ENCODE measurements at places on chromosomes 2 and 18. TPM values are rescaled to one million over a fixed set of nuclear protein-coding genes. Genes with fewer than 3 reads are reported as not detected.

The ANKRD62 gene
- polyA plus RNA-seq, result not detected

DNA sequence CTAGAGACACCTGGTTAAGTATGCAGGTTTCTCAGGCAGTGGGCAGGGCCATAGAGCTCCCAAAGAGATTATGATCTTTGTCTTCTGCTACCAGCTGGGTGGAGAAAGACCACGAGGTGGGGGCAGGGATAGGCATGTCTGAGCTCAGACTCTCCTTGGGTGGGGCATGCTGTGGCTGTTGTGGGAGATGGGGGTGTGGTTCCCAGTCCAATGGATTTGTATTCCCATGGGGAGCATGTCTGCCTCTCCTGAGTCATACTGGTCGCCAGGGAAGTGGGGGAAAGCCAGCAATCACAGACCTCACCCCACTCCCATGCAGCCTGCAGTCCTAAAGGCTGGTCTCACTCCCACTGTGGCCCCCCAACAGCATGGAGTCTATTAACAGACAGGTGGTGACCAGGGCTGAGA, 31.4 kb upstream of the RHOB start:
- no peak overlapping the region for H3K4me3 ChIP-seq
- H3K27ac ChIP-seq, result no peak overlapping the region
- H3K27me3 ChIP-seq, result no peaks in the 10 kb centered on the region
- H3K36me3 ChIP-seq, result no peaks in the 10 kb centered on the region

DNA sequence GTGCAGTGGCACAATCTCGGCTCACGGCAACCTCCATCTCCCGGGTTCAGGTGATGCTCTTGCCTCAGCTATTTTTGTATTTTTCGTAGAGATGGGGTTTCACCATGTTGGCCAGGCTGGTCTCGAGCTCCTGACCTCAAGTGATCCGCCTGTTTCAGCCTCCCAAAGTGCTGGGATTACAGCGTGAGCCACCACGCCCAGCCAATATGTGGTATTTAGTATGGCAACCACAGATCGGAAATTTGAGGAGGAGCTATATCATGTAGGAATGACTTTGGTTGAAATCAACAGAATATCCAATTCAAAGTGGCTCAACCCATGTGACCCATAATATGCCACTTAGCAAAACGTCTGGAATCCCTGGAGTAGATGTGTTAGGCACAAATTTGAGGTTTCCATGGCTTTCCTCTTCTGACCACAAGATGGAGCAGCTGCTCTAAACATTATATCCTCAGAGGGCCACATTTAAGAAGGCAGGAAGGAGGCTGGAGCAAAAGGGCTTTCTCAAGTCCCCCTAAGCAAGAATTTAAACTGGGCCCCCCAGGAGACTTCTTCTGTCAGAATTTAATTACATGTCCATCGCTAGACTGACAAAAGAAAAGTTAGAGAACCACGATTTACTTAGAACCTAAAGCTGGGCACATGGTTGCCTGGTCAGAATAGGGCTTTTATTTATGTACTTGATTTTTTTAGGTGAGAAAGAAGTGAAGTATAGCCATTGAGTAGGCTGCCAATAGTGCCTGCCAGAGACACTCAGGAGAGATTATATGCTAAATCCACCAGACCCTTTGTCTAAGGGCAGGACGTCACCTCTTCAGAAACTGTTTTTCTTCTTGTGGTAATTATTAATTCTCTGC, 49.6 kb upstream of the ITSN2 start:
- H3K4me3 ChIP-seq, result no peak overlapping the region
- peak; percentile 90 for DNase-seq

DNA sequence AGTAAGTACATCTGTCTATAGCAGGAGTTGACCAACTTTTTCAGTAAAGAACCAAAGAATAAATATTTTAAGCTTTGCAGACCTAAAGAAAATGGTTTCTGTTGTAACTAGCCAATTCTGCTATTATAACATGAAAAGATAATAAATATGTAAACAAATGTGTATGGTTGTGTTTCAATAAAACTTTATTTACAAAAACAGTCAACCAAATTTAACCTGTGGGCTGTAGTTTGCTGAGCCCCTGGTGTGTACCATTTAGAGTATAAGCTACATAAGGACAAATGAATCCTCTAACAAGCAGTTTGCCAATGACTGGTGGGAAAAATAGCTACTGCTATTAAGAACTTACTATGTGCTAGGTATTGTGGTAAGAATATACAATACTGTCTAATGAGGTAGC, 79.4 kb downstream of the MAIP1 start:
- no peak overlapping the region for H3K4me3 ChIP-seq
- no peaks in the 10 kb centered on the region for H3K4me1 ChIP-seq
- no peak overlapping the region for H3K27ac ChIP-seq
- H3K36me3 ChIP-seq, result no peaks in the 10 kb centered on the region
- DNase-seq, result no peak

DNA sequence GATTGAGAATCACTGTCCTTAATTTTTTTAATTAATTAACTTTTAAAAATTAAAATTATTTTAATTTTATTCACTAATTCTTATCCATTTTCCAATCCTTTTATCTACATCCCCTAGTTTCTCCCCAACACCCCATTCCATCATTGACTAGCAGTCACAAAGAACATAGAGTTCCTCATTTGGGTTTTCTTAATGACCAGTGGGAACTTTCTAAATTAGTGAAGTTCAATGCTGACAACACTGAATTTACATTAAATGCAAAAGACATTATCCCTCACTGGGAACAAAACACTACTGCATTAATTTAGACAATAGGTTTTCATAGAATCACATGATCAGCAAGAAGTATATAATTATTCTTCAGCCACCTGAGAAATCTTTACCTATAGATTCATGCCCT, 80.6 kb upstream of the GLS start:
- no peaks in the 10 kb centered on the region for H3K4me1 ChIP-seq
- no peaks in the 10 kb centered on the region for H3K36me3 ChIP-seq
- no peak overlapping the region for H3K27ac ChIP-seq
- no peak overlapping the region for H3K4me3 ChIP-seq
- no peak for DNase-seq

DNA sequence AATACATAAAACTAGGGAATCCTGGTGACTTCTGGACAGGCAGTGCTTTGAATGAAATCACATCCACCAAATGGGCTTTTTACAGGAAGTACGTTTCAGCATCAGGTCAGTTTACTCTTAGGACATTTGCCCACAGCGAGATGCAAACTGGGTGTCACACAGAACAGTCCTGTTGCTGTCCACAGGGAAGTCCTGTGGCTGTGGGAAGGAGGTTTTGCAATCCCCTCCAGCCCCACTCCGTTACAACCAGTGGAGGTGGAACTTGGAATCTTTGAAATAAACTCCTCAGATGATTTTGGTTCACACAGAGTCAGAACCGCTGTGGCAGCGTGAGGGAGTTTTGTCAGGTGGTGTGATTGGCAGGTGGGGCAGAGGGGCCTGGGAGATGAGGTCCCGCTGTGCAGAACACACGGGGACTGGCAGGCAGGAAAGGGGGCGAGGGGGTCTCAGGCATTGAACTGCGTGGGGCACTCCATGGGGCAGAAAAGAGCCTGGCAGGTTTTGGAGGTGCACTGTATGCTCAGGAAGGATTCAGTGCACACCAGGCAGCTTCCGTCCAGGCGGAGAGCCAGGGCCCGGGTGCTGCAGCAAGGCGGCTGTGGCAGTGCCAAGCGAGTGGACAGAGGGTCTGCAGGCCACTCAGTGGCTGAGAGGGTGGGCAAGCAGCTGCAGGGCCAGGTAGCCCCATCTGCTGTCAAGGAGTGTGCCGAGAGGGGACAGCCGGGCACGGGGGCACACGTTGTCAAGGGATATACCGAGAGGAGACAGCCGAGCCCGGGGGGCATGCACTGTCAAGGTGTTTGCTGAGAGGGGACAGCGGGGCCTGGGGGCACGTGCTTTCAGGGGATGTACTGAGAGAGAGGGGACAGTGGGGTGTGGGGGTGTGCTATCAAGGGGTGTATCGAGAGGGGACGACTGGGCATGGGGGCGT, 148.7 kb downstream of the LDLRAD4 start:
- H3K4me3 ChIP-seq, result no peak overlapping the region
- no peak overlapping the region for H3K27ac ChIP-seq
- H3K36me3 ChIP-seq, result no peaks in the 10 kb centered on the region

DNA sequence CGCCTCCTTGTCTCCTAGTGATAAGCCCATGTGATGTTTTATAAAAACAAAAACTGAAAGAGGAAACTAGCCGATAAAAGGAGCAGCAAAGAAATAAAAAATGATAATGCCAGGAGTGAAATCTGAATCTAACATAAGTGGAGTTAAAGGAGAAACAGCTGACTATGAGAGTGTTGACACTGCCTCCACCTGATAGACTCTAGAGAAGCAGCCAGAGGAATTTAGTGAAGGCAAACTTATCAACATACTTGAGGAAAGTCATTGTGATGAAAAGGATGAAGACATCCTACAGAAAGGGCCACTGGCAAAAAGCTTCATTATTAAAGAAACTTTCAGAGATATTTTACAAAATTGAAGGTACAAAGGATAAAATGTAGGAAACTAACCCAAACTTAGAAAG, 1.9 kb downstream of the M1AP start:
- no peak overlapping the region for H3K4me3 ChIP-seq
- no peak overlapping the region for H3K27ac ChIP-seq
- H3K4me1 ChIP-seq, result no peaks in the 10 kb centered on the region
- no peak for DNase-seq

DNA sequence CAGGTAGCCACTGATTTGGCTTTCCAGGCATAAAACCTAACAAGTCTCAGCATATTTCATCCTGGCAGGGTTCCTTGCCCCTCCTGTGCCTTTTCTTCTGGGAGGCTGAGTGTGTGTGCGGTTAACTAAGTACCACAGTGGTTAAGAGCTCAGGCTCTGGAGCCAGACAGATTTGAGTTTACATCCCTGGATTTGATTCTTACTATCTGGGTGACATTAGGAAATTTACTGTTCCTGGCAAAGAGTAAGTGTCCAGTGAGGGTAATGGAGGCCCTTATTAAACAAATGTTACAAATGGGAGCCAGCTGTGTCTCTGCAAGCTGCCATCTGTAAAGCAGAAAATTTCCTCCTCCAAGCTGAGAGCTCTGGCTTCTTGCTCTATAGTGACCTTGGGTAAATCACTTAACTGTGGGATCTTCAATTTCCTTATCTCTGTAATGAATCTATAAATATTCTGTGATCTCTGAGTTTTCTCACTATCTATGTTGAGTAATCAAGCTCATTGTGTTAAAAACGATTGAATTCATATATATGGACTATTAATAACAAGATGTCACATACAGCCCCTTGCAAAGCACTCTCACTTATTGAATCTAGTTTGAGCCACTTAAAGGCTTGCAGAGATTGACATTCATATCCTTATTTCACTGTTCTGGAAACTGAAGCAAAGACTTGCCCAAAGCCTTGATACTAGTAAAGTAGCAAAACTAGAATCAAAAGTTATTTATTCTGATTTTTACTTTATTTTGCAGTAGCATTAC, 6.5 kb upstream of the COBLL1 start:
- H3K36me3 ChIP-seq, result no peaks in the 10 kb centered on the region
- no peak overlapping the region for H3K4me3 ChIP-seq
- no peak for DNase-seq
- H3K4me1 ChIP-seq, result no peaks in the 10 kb centered on the region
- no peak overlapping the region for H3K27ac ChIP-seq

DNA sequence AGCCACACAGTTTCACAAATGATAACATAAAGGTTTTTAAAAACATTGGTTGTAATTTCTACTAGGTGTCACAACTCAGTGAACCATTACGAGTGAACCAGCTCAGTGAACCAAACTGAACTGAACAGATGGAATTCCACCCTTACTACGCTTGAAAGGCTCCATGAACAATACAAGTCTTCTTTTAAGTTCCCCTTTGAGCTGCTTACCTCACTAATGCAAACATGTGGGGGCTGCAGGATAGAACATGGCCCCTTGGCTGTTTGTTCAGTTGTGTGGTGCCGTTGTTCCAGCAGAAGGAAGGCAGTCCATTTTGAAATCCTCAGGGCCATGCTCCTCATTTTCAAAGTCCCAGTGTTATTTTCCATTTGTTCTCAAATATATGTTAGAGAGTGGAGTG, 30.7 kb upstream of the KLHL14 start:
- H3K4me3 ChIP-seq, result no peak overlapping the region
- H3K27ac ChIP-seq, result no peak overlapping the region
- H3K4me1 ChIP-seq, result no peaks in the 10 kb centered on the region

GRCh38 chr2:174868878-174869277, 104.6 kb upstream of the CHRNA1 start:
- no peaks in the 10 kb centered on the region for H3K36me3 ChIP-seq
- H3K27ac ChIP-seq, result no peak overlapping the region
- no peaks in the 10 kb centered on the region for H3K4me1 ChIP-seq
- no peak for DNase-seq
- H3K27me3 ChIP-seq, result no peaks in the 10 kb centered on the region

DNA sequence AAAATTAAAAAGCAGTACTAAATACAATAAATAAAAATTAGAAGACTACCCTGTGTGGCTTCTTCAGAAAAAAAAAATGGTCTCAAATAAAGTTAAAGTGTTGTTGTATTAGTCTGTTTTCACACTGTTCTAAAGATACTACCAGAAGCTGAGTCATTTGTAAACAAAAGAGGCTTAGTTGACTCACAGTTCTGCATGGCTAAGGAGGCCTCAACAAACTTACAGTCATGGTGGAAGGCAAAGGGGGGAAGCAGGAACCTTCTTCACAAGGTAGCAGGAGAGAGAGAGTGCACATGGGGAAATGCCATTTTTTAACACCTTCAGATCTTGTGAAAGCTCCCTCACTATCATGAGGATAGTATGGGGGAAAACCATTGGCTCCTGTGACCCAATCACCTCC, 612.8 kb downstream of the RNF144A start:
- H3K27ac ChIP-seq, result no peak overlapping the region
- H3K36me3 ChIP-seq, result no peaks in the 10 kb centered on the region
- no peak for DNase-seq

DNA sequence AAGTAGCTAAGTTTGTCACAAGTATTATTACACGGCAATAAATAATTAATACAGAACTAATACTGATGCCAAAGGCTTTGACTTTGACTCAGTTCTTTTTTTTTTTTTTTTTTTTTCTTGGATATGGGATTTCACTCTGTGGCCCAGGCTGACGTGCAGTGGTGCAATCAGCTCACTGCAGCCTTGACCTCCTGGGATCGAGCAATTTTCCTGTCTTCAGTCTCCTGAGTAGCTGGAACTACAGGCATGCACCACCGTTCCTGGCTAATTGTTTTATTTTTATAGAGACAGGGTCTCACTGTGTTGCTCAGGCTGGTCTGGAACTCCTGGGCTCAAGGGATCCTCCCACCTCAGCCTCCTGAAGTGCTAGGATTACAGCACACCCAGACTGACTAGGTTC, 284.5 kb downstream of the SS18 start:
- no peak for DNase-seq
- H3K27ac ChIP-seq, result no peak overlapping the region
- no peak overlapping the region for H3K4me3 ChIP-seq
- H3K4me1 ChIP-seq, result no peaks in the 10 kb centered on the region
- no peaks in the 10 kb centered on the region for H3K27me3 ChIP-seq

GRCh38 chr2:10029875-10030223, 13.5 kb upstream of the KLF11 start:
- peaks cover 21% of the 10 kb centered on the region for H3K4me1 ChIP-seq
- no peak overlapping the region for H3K4me3 ChIP-seq
- peak overlapping the region; percentile 62 for H3K27ac ChIP-seq

All from muscle of leg (tissue), 16 donors.